ENCODE measurements at places on chromosomes 12 and 14.

DNA sequence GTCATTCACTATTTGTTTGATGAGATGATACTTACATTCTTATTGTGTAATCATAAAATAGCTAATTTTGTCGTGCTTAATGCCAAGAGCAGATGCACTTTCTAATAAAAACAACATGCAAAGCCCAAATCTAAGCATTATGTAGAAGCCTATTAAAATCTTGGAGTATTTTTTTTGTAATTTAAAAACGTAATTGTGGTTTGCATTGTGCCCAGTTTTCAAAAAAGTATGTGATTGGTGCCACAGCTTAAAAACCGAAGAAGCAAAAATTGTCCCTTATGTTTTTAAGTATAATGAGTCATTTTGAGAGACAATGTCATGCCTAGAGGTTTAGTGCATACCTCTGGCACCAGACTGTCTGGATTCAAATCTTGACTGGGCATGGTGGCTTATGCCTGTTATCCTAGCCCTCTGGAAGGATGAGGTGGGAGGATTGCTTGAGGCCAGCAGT lies 464.8 kb upstream of the RGS6 start:
- DNase-seq = no peak

- DNase-seq = no peak
These were observed 196.3 kb downstream of the PPM1H start for GRCh38 chr12:62738616-62739015.

GRCh38 chr14:71783786-71784185 lies 148.4 kb upstream of the RGS6 start:
- no peak for DNase-seq

DNA sequence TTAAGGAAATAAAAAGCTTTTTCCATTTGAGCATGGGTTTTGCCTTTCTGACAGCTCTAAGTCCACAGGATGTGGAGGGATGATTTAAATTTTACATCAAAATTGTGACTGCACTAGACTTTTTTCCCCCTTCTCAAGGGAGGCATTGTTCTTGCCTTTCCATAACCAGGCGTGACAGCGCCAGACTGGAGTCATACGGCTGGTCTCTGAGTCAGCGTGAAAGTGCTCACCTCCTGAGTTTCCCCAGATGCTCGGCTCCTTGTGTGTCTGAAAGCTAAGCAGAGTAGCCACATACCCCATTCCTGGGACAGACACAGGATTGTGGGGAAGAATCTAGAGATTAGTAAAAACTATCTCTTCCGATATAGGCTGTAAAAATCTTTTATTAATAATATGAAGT lies 43.1 kb downstream of the SOX5 start:
- no peak for DNase-seq

GRCh38 chr14:23447361-23448350 lies 12.2 kb upstream of the MYH7 start:
- DNase-seq = no peak

GRCh38 chr12:219891-220352 lies 6.0 kb upstream of the SLC6A12 start:
- peak; percentile 75 for DNase-seq

- DNase-seq = no peak
These were observed 50.8 kb downstream of the DGLUCY start for GRCh38 chr14:91164676-91165075.

DNA sequence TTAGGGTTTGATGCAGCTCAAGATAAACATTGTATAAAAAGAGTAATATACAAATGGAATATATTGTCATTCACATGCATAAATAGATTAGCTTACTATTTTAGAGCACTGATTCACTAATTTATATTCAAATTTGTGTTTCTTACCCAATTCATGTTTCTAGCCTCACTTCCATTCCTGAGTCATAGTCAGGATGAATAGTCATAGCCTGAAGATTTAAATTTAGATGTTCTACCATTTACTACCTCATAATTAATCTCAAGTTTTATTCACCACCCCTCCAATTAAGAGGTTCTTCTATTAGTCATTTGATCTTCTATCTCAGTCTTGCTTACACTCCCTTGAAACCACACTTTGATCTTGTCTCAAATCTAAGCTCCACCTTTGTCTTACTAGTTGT lies 38.7 kb downstream of the ANO4 start:
- no peak for DNase-seq

DNA sequence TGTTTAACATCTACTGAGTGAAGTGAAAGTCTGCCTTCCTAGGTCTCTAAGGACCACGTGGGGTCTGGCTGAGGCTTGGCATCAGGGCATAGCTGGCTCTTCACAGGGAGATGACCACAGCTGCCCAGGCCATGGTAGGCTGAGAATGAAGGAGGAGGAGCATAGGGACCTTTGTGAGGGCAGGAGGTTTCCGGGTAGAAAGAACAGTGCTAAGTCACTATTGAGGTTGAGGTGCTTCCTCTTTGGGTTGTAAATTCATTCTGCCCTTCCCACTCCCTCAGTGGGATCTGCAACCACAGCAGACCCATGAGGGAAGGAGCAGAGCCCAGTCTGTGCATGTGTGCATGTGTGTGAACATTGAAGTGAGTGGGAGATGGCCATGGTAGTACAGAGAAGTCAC lies 909.6 kb downstream of the VRK1 start:
- no peak for DNase-seq

DNA sequence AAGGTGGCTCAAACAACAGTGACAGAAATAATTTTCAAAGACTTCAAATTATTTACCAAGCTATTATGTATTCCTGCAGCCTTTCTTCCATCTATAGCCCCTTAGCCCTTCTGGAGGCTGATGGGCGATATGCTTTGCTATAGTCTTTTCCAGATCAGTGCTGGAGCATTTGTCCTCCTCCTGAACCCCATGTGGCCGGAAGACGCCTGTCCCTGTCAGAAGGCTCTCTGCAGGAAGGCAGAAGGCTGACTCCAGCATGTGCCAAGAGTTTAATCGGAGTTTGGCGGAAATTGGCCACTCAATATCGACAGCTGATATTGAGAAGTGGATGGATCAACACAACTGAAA lies 49.3 kb upstream of the MAX start:
- DNase-seq = no peak

DNA sequence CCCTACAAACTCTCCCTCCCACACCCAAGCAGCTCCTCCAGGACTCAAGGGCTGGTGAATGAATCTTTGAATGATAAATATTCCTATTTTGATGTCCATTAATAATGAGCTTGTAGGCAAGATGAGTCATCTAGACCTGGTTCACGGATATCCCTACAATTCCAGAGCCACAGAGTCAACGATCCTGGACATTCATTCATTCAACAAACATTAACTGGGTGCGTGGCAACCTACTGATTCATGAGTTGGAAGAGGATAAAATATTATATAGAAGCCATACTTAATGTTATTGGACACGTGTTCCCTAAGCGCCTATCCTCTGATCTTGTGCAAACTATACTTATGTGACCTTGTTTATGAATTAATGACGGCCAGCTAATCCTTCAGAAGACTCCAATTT lies 420 bp upstream of the OTUB2 start:
- no peak for DNase-seq

GRCh38 chr12:87520968-87521367 lies 508.2 kb downstream of the C12orf50 start:
- no peak for DNase-seq

- no peak for DNase-seq
These were observed 27.1 kb downstream of the POLE start for GRCh38 chr12:132660052-132660451.

DNA sequence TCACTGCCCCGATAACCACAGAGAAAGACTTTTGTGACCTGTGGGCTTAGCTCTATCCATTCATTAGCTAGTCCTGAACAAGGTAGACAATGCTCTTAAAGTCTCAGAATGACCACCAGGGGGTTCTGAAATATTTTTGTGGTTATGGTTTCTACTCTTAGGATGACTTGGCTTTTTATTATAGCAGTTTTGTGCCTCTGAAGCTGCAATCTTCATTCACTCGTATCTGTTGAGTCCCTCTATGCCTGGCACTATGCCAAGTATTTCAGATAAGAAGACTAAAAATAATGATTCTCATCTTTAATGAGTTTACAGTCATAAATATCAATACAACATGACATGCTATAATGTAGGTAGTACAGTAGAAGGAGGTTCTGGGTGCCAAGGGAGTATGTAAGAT lies 130.8 kb upstream of the TRHDE start:
- DNase-seq = no peak

- DNase-seq = peak; percentile 44
These were observed 115.0 kb downstream of the BTG1 start for GRCh38 chr12:92030618-92031017.

DNA sequence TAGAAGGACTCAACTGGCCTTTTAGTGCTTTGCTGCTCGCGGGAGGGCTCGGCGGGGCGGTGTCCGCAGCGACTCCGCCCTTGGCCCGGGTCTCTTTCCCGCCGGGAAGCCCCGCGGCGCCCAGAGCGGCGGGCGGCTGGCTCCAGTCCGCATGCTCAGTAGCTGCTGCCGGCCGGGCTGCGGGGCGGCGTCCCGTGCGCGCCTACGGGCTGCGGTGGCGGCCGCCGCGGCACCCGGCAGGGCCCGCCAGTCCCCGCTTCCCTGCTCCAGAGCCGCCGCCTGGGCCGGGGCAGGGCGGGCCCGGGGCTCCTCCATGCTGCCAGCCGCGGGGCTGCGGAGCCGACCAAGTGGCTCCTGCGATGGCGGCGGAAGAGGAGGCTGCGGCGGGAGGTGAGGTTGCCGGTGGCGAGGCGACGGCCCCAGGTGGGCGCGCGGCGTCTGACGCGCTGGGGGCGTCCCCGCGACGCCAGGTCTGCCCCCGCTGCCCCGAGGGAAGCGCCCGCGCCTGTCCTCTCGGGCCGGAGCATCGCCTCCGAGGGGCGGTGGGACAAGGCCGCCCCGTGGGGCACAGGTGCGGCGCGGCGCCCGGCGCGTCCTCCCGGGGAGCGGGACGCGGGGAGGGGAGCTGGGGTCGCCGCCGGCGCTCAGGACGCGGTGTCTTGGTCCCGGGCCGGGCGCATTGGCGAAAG lies at the start of gene BMAL2:
Gene BMAL2 (plus strand): TSS at position 123 of the 689 bp plus-strand sequence. CDS start 237 bp downstream, at position 360.
- peak; percentile 42 for DNase-seq

- DNase-seq = no peak
These were observed 221.0 kb upstream of the PWP1 start for GRCh38 chr12:107464644-107465043.

GRCh38 chr12:92533280-92533890 lies 169.4 kb upstream of the PLEKHG7 start:
- no peak for DNase-seq

DNA sequence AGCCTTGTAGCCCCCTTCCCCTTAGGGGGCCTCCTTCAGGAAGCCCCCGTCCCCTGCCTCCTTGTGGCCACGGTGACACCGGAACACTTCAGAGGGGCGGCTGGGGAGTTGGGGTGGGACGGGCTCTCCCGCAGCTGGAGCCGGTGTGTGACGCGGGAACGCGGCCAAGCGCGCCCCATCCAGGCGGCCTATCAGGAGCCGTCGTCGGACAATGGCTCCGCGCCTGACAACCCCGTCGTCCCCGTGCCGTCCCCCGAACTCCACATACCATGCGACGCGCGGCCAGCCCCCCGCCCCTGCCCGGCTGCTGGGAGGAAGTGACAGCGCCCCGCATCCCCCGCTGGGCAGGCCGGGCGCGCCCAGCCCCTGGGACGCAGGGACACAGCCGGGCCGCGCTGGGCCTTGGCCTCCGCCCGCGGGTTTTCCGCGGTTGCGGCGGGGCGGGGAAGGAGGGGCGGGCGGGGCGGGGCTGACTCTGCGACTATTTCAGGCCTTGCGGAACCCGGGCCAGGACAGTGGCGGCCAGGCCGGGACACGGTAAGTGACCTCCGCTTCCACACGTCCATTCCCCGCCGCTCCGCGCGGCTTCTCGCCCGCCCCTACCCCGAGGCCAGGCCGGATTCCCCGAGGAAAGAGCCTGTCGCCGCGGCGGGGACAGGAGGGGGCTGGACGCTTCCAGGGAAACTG lies at the start of gene TNFAIP2:
Gene TNFAIP2 (plus strand): TSS at position 515 of the 687 bp plus-strand sequence. CDS start 2,997 bp downstream, outside the sequence.
- DNase-seq = no peak

GRCh38 chr14:76259029-76259735 lies 107.5 kb downstream of the GPATCH2L start:
- no peak for DNase-seq

DNA sequence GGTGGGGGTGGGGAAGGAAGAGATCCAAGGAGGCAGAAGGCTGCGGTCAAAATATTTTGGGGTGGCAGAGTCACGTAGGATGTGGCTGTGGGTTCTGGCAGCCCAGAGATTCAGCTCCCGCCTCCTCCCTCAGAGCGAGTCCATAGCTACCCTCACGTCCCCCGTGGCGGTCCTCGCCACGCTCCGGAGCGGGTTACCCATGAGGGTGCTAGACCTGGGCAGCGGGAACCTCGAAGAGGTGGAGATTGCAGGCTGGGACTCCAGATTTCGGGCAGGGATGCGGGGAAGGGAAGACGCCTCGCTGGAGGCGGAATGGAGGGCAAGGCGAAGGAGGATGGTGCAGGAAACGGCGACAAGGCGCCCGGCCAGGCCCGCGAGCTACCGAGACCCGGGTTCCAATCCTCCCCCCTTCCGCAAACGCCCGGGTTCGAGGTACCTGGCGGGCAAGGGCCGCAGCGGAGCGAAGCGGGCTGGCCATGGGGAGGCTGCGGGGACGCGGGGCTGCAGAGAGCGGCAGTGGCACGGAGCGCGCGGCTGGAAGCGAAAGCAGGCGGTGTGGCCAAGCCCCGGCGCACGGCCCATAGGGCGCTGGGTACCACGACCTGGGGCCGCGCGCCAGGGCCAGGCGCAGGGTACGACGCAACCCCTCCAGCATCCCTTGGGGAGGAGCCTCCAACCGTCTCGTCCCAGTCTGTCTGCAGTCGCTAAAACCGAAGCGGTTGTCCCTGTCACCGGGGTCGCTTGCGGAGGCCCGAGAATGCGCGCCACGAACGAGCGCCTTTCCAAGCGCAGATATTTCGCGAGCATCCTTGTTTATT lies 46.2 kb downstream of the BCAT1 start:
- peak; percentile 42 for DNase-seq

DNA sequence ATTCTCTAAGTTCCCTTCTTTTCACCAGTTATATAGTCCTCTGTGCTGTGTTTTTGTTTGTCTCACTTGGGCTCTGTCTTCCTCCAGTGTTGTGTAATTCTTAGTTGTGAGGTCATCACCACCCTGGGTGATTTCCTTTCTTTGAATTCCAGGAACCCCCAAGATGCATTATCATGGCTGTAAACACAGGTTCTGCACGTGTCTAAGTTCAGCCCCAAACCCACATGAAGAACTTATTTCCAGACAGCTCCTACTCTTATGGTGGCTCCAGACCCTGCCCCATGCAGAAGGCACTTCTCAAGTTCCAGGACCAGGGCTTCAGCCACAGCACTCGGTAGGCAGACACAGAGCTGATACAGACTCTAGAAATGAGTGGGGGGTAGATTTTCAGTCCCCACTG lies 560.5 kb downstream of the BCL11B start:
- DNase-seq = no peak

DNA sequence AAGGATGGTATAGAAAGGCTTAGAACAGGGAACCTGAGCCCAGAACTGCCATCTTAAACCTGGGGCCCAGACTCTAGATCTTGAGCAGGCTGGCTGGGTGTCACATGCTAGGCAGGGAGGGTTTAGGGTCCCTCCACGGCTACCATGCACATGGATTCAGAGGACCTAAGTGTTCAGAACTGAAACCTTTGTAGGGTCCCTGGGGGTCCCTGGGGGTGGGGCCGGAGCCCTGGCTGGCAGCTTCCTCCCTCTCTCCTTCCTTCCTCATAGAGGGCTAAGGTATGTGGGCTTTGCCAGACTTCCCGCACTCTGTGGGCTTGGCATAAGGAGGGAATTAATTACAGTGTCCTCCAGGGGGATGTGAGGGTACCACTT lies 4.6 kb upstream of the ZNF385A start:
- DNase-seq = no peak
